ENCODE measurements at places on chromosomes 6 and 20.

GRCh38 chr6:126926926-126927325 is 191.5 kb upstream of the RSPO3 start:
- DNase-seq, result no peak

- DNase-seq, result no peak
These were observed 1.0 kb downstream of the GNRH2 start for GRCh38 chr20:3044336-3044965.

GRCh38 chr20:63518351-63518861 is 2.2 kb upstream of the PPDPF start:
- no peak for DNase-seq

DNA sequence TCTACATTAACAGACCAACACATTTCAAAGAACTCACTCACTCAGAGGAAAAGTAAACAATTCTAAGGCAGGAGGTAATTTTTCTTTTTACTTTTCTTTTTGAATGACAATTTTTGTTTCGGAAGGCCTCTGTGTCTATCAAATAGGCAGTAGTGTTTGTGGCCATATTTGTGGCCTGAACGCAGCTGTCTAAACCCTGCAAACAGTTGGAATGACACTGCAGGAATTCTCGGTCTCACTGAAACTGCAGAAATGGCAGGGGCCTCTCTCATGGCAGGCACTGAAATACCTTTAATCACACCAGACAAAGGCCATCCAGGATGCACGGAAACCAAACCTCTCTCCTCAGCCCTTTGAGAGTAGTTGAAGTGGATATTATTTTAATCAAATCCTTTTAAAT is 30.4 kb downstream of the FYN start:
- DNase-seq, result no peak

DNA sequence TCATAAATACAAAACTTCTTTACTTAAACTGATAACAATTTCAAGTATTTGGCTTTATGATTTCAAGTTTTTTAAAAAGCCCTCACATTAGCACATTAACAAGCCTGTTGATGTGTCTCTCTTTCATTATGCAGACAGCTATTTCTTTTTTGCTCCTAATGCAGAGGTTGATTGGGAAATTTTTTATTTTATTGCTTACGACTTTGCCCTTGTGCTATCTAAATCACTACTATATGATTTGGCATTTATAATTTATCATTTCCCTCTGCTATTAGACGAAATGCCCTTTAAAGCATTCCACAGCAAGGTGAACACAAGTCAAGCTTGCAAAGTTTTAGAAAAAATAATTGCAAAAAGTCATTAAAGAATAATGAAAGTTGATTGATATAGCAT is 54.5 kb upstream of the REV3L start:
- DNase-seq, result no peak

DNA sequence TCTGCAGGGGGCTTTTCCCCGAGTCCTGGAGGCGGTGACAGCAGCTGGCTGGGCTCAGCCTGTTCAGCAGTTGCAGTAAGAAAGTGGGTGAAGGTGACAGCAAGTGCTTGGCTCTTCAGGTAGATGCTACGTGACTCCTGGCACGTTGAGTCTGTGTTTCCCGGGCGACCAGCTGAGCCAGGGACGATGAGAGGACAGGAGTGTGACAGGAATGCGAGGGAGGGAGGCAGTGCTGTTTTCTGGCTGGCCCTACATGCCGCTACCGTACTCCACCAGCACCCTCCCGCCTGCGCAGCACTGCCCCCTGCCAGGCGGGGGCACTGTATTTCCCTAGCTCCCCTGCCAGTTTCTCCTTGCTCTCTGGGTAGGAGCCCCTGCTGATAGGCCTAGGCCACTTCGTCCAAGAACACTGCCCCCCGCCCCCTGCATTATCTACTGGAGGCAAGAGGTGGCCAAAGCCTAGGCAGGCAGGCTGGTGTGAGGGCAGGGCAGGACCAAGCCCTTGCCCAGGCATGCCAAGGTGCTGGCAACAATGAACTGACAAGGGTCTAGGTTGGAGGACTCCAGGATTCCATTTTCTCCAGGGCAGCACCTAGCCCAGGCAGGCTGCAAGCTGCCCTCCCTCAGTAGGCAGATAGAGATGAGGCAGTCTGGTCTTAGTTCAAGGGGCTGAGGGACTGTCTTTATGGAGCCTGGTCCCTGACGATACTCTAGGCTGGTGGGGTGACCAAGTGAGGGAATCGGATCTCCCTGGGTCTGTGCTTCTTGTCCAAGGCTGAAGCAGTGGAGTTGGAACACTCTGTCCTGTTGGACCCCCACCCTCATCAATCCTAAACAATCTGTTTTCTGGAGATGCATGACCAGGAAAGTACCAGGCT is 19.2 kb downstream of the MRPS18A start:
- DNase-seq, result no peak

GRCh38 chr6:27893836-27894807 is 18.1 kb downstream of the OR2B2 start:
- DNase-seq, result peak; percentile 86

DNA sequence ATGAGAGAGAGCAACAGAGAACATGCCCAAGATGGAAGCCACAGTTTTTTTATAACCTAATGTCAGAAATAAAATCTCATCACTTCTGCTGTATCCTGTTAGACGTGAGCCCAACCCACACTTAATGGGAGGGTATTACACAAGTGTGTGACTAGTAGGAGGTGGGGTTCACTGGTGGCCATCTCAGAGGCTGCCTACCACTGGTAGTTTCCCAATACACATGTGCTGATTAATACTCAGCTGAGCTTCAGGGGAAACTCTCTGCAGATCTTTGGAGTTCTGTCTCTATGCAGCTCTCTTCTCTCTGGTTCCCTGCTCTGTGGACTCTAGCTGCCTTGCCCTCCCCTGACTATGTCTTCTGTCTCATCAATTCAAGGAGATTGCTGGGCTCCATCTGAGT is 35.7 kb downstream of the CNBD2 start:
- DNase-seq, result no peak

GRCh38 chr6:168050225-168050880 is 28.7 kb downstream of the FRMD1 start:
- no peak for DNase-seq

DNA sequence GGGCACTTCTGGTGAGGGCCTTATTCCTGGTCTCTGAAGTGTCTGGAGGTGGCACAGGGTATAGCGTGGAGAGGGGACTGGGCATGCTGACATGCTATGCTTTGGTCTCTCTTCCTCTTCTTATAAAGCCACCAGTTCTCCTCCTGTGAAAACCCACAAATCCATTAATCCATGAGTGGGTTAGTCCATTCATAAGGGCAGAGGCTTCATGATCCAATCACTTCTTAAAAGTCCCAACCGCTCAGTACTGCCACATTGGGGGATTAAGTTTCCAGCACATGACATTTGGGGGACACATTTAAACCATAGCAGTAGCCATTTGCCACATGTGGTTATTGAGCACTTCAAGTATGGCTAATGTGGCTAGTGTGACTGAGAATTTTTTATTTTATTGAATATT is 3.8 kb upstream of the TRIB3 start:
- no peak for DNase-seq

DNA sequence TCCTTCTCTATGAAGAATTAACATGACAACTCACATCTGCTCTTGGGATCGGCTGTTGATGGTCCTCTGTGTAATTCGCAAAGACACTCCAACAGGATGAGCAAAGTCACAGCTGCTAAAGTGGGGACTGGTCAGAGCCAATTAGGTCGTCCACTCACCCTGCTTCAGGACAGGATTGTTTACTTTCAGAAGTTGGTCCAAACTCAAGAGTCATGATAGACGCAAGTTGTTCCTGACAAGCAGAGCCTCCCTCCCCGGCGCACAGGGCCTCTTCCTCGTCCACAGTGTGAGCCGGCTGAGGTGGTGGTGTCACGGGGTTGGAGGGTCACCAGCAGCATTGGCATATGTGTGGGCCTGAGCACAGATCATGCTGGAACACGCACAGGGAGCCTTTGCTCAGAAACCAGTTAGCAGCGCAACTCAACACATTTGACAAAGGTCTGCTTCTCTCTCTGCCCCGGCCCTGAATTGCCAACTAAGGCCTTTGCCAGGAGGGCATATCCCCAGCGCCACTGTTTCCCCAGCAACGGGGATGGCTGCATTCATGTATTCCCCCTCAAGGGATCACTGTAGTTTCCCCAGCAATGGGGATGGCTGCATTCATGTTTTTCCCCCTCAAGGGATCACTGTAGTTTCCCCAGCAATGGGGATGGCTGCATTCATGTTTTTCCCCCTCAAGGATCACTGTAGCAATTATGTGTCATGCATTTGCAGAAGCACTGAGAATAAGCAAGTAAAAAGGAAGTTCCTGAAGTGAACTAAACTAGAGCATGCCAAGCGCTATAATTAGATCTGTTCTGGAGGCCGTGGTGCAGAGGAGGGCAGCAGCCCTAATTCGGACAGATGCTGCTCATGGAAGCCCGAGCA is 111.7 kb downstream of the THBS2 start:
- no peak for DNase-seq

GRCh38 chr20:47785311-47785853 is at the start of gene SULF2:
TSS of gene SULF2 (minus strand) at chr20:47785481. CDS start at chr20:47757363, 28,118 bp downstream.
- no peak for DNase-seq

- no peak for DNase-seq
These were observed 25.8 kb downstream of the SLC2A12 start for GRCh38 chr6:134026597-134026996.

GRCh38 chr20:37449276-37449675 is 71.8 kb upstream of the NNAT start:
- no peak for DNase-seq

DNA sequence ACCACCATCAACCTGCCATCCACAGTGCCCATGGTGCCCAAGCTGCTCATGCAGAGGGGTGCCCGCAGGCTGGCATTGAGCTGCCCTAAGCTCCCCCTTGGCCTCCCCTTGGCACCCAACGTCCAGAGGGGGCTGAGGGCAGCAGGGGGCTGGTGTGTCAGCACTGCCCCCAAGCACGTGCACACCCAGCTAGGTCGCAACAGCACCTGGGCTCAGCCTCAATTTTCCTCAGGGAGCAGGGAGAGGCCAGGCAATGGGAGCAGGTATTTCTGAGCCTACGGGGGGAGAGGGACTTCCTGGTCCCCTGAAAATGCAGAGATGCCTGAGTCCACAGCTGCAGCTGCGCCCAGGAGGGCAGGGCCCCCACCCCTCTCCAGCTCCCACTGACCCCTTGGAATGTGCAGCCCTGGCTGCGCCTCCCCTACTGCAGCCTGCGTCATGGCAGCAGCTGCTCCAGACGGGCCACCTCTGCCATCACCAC is 204.2 kb downstream of the ANKRD60 start:
- no peak for DNase-seq

- DNase-seq, result no peak
These were observed 44.9 kb upstream of the RFPL4B start for GRCh38 chr6:112302142-112302705.

DNA sequence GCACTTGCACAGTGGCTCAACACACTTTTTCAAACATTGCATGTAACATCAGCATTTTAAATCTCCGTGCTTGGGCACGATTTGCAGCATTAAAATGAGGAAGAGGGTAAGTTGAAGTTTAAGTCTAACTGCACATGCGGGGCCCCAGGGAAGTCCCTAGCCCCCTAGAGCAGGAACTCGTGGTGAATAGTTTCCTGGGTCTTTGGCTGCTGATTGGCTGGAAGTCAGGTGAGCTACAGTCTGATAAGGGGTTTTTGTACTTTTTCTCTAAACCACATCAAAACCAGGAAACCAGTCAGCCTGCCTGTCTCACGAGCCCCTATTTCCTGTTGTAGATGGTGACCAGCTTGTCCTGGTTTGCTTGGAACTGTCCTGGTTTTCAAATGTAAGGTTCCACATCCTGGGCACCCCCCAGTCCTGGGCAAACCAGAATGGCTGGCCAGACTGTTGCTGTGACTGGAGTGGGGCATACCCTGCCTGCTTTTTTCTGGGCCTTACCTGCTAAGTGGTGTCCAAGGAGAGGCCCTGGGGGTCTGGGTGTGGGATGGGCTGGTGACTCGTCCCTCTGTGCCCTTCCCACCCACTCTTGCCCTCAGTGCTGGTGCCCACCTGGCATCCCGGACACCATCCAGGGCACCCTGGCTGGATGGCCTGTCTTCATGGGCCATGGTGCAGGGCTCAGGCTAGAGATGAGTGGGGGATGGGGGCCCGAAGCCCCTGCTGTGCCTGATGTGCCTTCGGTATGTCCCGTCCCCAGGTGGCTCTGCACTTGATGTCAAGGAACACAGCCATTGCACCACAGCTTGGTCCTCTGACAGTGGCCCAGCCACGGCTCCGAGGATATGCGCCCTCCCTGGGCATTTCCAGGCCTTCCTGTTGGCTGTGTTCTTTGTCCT is 31.8 kb downstream of the SUN5 start:
- DNase-seq, result no peak

GRCh38 chr6:136859430-136859829 is 37.0 kb downstream of the PEX7 start:
- no peak for DNase-seq

- DNase-seq, result no peak
These were observed 9.9 kb downstream of the SMOC2 start for GRCh38 chr6:168450917-168451316.

DNA sequence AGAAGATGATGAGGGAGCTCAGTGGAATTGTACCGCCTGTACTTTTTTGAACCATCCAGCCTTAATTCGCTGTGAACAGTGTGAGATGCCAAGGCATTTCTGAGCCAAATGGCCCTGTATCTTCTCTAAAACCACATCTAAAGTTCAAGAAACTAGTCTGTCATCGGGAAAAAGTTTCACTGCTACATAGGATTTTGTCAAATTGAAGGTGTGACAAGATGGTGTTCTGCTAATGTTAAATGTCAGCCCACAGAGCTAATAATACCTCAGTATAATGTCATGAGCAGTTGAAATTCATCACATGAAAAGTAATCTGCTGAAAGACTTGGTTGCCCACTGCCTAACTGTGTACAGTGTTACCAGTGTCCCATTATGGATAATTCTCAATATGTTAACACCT is 9.6 kb downstream of the SUMO4 start:
- no peak for DNase-seq

- no peak for DNase-seq
These were observed 31.3 kb upstream of the BTN3A2 start for GRCh38 chr6:26333476-26334297.

DNA sequence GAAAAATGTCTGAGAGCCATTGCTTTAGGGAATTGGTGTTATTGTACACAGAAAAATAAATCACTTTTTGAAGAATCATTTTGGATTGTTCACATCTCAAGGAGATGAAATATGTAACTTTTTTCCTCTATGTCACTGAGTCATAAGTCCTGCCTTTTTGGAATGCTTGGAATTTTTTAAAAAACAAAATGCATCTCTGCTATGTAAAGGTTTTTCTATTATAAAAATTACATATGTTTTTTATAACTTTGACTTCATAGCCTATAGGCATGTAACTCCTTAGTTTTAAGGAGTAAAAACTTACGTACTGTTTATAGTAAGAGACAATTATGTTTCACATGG is 8.7 kb downstream of the RNF144B start:
- no peak for DNase-seq

Measured in AG09309 (cell line).